ENCODE measurements at places on chromosomes 12 and 14. TPM values are rescaled to one million over a fixed set of nuclear protein-coding genes. Genes with fewer than 3 reads are reported as not detected.

DNA sequence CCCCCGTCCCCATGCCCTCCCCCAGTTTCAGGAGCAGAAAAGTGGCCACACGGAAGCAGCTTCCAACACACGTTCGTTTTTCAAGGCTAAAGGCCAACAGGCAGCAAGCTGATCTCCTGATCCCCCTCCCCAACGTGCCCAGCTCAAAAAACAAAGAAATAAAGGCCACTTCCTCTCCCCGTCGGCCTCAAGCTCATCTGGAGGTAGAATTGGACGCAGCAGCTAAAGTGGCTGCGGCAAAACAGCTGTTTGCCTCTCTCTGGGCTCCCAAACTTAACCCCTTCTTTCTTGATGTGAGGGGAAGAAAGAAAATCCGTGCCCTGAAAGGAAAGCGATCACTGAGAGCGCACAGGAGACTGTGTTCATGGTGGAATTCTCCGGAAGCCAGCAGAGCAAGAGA lies 66.3 kb downstream of the SCARB1 start:
- no peak for DNase-seq

DNA sequence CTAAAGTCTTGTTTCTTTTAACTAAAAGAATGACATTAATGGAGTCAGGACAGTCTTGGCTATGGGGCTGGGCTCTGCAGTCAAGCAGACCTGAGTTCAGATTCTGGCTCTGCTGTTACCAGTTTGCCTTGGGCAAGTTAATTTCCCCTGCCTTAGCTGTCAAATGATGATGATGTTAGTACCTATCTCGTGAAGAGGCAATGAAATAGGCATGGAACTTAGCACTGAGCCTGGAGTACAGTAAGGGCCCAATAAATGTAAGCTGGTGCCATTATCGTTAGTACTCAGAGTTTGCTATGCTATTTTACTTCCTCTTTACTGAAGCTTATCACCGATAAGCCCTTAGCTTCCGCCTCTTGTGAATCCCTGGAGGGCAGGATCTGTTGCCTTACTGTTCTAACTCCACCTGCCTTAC lies 8.5 kb downstream of the FBXW8 start:
- no peak for DNase-seq

GRCh38 chr12:91194500-91194899 lies 11.9 kb upstream of the DCN start:
- DNase-seq, result no peak

DNA sequence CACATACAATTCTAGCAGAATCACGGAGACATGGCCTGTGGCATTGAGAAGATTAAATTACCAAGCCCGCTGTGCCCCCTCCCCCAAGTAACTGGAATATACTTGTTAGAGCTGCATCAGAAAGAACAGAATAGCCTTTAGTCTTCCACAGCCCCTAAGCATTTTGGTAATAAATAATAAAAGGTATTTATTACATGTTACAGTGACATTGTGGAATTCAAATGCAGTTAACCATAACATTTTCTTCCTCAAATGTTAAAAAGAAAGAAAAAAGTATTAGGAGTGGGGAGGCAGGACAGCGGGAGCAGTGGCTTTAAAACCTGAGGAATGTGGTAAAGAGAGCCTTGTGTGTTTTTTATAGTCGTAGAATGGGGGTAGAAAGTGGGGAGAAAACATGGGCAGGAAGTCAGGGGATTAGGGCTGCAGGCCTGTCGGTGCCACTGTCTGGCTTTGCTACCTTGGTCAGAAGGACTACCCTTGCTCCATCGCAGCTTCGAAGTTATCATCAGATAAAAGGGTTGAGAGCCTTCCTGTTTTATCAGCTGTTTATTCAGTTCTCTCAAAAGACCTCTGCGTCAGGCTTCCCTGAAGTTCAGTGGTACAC lies 255.9 kb downstream of the MSRB3 start:
- no peak for DNase-seq

DNA sequence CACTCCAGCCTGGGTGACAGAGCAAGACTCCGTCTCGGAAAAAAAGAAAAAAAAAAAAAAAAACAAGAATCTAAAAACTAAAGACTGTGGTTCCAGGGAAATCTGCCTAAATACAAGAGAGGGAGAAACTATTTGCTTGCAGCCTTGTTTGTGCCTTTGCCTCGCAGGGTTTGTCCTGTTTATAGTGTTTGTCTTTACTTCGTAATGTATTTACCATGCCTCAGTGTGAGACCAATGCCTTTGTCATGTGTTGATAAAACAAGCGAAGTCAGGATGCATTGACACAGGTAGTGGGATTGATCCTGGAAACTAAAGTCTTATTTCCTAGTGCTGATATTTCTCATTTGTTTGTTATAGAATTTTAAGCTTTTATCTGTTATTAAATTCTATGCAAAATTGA lies 199.0 kb downstream of the EXOC5 start:
- no peak for DNase-seq

DNA sequence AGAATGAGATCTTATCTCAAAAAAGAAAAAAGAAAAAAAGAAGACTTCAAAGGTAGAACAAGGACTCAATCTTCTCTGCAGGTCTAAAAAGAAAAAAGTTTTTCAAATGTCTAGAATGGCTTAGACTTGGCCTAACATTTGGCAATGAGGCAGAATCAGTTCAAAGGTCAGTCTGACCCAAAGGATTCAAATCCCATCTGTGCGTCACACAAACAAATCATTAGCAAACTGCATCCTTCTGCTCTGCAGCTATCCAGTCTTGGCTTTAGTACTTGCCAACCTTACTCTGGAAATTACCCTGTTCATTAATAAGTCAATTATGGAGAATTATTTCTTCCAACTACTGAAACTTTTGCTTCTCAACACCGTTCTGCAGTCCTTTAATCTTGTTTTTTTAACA lies 3.1 kb downstream of the YAF2 start:
- no peak for DNase-seq

DNA sequence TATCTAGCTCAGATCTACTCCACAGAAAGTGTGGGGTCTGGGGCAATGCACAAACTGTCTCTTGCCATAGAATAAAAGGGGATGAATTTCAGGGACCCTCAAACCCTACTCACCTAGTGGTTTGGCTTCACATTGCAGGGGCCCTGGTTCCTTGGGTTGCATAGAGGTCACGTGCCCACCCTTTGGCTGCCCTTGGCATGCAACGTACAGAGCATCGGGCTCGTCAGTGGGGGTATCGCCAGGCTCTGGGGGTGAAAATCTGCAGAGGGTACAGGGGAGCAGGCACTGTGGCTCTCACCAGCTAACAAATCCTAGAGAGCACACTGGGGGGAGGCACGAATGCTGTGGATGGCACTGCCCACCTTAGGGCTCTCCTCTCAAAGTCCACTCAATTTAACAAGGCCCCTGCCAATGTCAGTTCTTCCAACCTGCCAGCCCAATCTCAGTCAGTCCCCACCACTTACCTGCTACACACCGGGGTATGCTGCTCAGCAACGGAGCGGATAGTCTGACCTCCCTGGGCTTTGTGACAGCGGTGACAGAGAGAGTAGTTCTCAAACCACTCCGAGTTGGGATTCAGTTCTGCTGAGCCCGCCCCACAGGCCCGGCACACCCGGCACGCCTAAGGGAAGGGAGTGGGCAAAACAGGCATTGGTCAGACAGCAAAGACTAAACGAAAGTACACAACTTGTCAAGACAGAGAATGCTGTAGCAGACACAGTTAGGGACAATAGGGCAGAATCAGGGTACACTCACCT lies 8.0 kb downstream of the KMT2D start:
- no peak for DNase-seq

DNA sequence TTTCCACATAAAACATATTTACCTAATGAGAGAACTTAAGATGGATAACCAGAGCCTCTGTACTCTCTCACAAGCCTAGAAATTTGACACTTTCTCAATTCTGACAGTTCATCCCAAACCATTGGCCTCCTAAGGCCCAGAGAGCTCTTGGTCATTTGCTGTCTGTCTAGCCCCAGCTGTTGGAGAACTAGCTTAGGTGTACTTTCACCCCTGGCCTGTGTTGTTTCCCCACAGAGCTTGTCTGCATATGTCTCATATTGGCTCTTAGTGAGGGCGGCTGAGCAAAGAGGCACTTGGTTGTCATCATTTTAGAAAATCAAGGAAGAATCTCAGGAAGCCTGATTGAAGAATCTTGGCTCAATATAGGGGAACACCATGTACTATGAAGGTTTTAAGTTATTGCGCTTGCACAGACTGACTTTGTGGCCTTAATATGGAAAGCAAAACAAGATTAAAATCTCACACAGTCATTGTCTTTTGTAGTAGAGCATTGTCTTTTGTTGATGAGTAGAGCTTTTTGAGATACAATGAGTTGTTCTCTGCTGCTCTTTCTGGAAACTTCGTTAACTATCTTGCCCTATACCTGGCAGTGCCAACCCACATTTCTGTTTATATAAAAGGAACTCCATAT lies 324.6 kb downstream of the RAD51B start:
- no peak for DNase-seq

DNA sequence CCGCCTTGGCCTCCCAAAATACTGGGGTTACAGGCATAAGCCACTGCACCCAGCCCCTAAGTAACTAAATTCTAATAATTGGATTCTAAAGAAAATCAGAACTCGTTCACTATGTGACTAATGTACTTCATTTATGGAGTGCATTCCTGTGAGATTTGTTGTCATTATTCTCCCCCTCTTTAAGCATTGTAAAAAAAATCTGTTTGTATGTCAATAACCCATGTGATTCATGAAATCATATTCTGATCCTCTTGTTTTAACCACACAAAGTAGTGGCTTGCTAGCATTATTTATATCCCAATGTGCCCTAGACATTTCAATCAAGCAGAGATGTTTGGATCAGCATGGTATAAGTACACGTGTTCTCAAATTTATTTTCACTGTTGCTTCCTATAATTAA lies 78.2 kb upstream of the OSBPL8 start:
- no peak for DNase-seq

DNA sequence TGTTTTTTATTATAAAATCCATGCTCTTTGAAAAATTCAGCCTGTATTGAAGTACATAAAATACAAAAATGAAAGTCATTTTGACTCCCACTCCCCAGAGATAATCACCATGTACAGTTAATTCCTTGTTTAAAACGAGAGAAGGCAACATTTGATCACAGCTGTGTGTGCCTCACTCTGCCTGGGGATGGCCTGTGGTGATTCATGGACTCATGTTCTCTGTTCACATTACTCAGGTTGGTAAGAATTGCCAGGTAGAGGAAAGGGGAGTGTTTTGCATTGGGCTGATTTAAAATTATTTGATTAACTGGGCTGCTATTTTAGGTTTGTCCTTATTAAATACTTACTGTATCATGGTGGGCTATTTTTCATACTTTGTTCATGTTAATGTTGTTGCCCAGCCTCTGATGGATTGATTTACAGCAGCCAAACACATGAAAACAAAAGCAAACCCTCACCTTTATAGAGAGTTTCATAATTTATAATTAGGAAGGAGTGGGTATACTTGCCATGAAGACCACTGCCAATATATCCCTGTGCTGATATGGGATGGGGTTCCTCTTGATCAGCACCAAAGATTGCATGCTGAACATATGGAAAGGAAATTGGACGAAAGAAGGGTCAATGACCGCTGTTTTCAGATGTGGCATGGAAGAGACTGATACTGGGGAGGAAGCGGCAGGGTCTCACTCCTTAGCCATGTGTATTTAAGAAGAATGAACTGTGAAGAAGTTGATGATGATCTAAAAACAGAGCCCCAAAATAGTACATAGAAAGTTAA lies 3.0 kb downstream of the ZBTB1 start:
- no peak for DNase-seq

Gene SLCO1B1
- not detected for total RNA-seq

Gene DLGAP5
- 46.0 TPM for total RNA-seq

Gene SAMD4A
- 4.3 TPM for total RNA-seq

Gene RNASE3
- not detected for total RNA-seq

Gene SIX4
- 1.3 TPM for total RNA-seq

Gene AKAP5
- total RNA-seq, result 2.5 TPM

Gene OR6S1
- total RNA-seq, result not detected
